ENCODE measurements at places on chromosomes 13 and 19. TPM values are rescaled to one million over a fixed set of nuclear protein-coding genes. Genes with fewer than 3 reads are reported as not detected.

DNA sequence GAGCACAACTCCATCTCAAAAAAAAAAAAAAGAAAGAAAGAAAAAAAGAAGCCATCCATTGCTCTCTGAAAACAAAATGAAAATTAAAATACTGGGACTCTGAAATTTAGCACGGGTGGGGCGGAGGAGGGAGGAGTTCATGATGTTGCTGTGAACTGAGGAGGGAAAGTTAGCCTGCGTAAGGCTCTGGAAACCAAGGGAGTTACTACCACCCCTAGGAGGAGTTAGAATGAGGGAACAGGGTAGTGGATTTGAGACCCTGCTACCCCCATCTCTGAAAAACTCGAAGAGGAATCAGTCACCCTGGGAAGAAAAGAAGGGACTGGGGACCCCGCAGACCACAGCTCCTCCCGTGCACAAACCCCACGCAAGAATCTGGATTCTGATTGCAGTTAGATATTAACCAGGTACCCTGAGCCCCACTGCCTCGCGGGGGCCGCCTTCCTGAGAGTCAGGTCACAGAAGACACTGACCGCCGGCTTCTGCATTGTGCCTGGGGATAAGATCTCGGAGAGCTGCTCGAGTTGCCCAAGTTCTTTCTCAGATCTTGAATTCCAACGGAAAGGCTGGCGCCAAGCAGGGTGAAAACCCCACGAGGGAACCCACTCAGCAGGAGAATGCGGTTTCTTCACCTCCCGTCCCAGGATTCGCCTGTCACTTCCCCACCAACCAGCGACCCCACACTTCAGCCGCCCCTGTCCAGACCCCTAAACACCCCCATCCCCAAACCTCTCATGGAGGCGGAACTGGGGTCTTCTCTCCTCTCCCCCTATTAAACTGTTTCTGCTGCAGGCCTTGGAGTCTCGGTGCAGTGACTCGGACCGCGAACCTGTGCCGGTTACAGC is 870 bp downstream of the ZNF442 start:
- H3K36me3 ChIP-seq, result peaks cover 5% of the 10 kb centered on the region
- H3K4me3 ChIP-seq, result peak overlapping the region; percentile 66
- peak overlapping the region; percentile 68 for H3K27ac ChIP-seq
- peaks cover 7% of the 10 kb centered on the region for H3K4me1 ChIP-seq
- H3K27me3 ChIP-seq, result no peaks in the 10 kb centered on the region

DNA sequence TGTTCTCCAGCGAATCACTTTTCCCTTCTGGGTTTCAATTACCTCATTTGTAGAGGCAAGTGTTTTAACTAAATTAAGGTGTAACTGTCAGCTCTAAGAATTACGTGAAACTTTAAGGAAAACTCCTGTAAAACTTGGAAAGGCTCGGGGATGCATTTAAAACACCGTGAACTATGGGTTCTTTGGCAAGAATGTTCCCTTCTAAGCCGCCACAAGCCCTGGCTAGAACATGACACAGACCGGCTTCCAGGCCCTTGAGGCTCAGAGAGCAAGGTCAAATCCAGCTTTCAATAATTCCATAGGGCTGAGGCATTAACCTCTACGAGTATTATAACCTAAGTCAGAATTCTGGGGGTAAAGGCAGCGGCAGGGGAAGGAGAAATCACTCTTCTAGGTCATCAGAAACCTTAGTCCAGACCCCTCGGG is 685 bp downstream of the VWA8 start:
- peak overlapping the region; percentile 84 for H3K27ac ChIP-seq
- peaks cover 16% of the 10 kb centered on the region for H3K4me1 ChIP-seq
- no peaks in the 10 kb centered on the region for H3K27me3 ChIP-seq
- DNase-seq, result no peak
- peak overlapping the region; percentile 86 for H3K4me3 ChIP-seq

The LIPE gene
- total RNA-seq, result 28.3 TPM

GRCh38 chr13:78868991-78869390 is 210.0 kb upstream of the OBI1 start:
- DNase-seq, result no peak
- H3K27me3 ChIP-seq, result no peaks in the 10 kb centered on the region
- no peak overlapping the region for H3K27ac ChIP-seq
- no peaks in the 10 kb centered on the region for H3K4me1 ChIP-seq

The KLK15 gene
- not detected for total RNA-seq

The FGF9 gene
- 4.4 TPM for total RNA-seq

- no peaks in the 10 kb centered on the region for H3K36me3 ChIP-seq
- no peak overlapping the region for H3K27ac ChIP-seq
- H3K27me3 ChIP-seq, result no peaks in the 10 kb centered on the region
Measured at GRCh38 chr19:46299004-46299509, 2.2 kb downstream of the HIF3A start.

DNA sequence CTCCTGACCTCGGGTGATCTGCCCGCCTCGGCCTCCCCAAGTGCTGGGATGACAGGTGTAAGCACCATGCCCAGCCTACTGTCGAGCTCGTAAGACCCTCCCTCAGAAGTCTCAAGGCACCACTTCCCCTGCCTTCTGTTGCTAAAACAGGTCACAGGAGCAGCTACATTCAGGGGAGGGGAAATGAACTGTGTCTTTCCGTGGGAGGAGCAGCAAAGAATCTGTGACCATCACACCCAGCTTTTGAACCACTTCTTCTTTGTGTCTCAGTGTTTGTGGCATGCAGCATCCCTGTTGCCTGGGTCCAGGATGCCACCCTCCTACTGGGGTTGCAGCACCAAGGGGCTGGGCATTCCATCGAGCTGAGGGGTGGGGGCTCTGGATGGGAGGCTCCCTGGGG is 7.7 kb upstream of the CSNK1G2 start:
- no peak for DNase-seq
- H3K27me3 ChIP-seq, result no peaks in the 10 kb centered on the region
- no peak overlapping the region for H3K4me3 ChIP-seq

The PGLYRP2 gene
- 0.65 TPM for total RNA-seq

DNA sequence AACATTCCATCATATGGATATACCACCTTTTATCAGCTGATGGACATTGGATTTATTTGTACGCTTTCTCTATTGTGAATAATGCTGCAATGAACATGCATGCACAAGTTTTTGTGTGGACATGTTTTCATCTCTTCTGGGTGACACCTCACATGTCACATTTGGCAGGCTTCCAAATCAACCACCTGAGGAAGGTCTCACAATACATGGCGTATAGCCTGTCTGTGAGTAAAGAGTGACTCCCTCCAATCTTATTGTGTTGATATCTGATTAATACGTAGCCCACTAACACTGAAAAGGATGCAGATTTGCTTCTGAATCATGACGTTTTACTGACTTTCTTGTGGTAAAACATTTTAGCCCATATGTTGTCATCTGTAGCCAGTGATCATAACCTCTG is 61.1 kb downstream of the SLC15A1 start:
- H3K27ac ChIP-seq, result no peak overlapping the region
- H3K4me3 ChIP-seq, result no peak overlapping the region
- no peaks in the 10 kb centered on the region for H3K4me1 ChIP-seq
- no peak for DNase-seq
- H3K36me3 ChIP-seq, result no peaks in the 10 kb centered on the region
- H3K27me3 ChIP-seq, result no peaks in the 10 kb centered on the region

GRCh38 chr13:91704398-91704797 is 306.0 kb downstream of the GPC5 start:
- H3K36me3 ChIP-seq, result no peaks in the 10 kb centered on the region
- H3K4me1 ChIP-seq, result no peaks in the 10 kb centered on the region
- no peaks in the 10 kb centered on the region for H3K27me3 ChIP-seq
- no peak for DNase-seq
- H3K27ac ChIP-seq, result no peak overlapping the region
- H3K4me3 ChIP-seq, result no peak overlapping the region

The TTYH1 gene
- total RNA-seq, result 0.10 TPM

- H3K4me1 ChIP-seq, result peaks cover 17% of the 10 kb centered on the region
- H3K36me3 ChIP-seq, result no peaks in the 10 kb centered on the region
- DNase-seq, result no peak
- no peak overlapping the region for H3K4me3 ChIP-seq
- H3K27ac ChIP-seq, result no peak overlapping the region
Measured at GRCh38 chr13:110338441-110339101, 31.5 kb downstream of the COL4A2 start.

DNA sequence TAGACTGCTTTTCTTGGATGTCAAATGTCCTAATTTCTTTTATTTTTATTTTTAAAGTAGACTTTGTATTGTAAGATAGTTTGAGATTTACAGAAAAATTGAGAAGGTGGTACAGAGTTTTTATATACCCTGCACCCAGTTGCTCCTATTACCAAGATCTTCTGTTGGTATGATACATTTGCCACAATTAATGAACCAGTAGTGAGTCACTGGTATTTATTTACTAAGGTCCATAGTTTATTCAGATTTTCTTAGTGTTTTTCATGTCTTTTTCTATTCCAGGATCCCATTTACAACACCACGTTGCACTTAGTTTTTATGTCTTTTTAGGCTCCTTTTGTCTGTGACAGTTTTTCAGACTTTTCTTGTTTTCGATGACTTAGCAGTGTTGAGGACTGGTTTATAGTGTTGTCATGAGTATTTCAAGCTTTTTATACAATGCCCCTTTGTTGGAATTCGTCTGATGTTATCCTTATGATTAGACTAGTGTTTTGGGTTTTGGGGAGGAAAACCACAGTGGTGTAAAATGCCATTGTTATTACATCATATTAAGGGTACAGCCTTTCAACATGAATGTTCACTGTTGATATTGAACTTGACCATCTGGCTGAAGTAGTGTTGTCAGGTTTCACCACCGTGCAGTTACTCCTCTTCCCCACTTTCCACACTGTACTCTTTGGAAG is 35.9 kb downstream of the COG3 start:
- H3K27ac ChIP-seq, result peak overlapping the region; percentile 10
- no peak for DNase-seq
- H3K4me1 ChIP-seq, result no peaks in the 10 kb centered on the region
- H3K27me3 ChIP-seq, result no peaks in the 10 kb centered on the region

GRCh38 chr19:5905114-5905778 is 574 bp downstream of the VMAC start:
- peaks cover 23% of the 10 kb centered on the region for H3K36me3 ChIP-seq
- peak overlapping the region; percentile 89 for H3K4me3 ChIP-seq
- H3K27ac ChIP-seq, result peak overlapping the region; percentile 84
- H3K27me3 ChIP-seq, result no peaks in the 10 kb centered on the region
- no peak for DNase-seq
- H3K4me1 ChIP-seq, result peaks cover 19% of the 10 kb centered on the region

- H3K36me3 ChIP-seq, result no peaks in the 10 kb centered on the region
- no peak overlapping the region for H3K4me3 ChIP-seq
- no peaks in the 10 kb centered on the region for H3K27me3 ChIP-seq
- DNase-seq, result no peak
- no peak overlapping the region for H3K27ac ChIP-seq
Measured at GRCh38 chr13:52399708-52400107, 6.3 kb downstream of the THSD1 start.
